Activated CD4-positive, CD25-positive, alpha-beta regulatory T cell treated with anti-CD3 and anti-CD28 coated beads, Interleukin-2, amount 50 U/mL, for 16 hours (primary cell): ENCODE measurements at places on chromosomes 13 and 19.

GRCh38 chr13:92739306-92739818 lies 487.2 kb upstream of the GPC6 start:
- DNase-seq = no peak

DNA sequence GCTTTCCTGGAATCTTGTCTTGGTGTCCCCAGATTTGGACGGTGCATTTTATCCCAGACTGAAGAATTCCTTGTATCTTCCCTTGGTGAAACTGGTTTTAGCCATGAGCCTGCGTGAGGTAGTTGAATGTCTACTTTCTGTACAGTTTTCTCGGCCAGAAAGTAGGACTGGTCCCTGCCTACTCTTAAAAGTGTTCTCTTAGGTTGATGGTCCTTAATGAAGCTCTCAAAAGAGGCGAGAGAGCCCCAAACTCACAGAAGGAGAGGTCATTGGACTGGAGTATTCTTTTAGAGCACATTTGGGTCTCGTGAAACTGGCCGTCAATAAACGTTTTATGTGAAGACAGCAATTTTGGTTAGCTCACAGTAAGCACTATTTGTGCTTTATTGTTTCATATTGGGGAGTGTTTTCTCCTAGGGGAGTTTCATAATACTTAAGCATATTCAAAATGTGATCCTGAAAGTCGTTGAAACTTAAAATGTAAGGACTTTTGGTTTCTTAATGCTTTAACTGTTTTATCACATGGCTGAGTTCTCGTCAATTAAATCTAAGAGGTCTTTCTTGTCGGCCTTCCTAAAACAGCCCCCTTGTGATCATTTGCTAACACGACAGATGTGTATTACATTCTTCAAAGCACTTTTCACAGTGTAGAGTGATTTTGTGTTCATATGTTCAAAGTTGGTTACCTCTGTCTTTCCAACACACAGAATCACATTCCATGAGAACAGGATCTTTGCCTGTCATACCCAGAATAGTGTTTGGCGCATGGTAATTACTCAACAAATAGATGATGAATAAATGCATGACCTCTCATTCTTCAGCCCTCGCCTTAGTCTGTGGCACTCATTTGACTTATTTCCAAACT lies 889 bp downstream of the GTF2F2 start:
- no peak for DNase-seq

DNA sequence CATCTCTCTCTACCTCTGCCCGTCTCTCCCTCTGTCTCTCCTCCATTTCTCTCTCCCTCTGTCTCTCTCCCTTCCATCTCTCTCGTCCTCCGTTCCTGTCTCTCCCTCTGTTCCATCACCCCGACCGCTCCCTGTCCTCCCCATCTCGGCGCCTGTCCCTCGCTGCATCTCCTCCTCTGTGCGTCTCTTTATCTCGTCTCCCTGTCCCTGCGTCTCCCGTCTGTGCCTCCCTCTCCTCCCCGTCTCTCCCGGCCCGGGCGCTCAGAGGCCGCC lies 4.6 kb downstream of the GRIN2D start:
- no peak for DNase-seq

DNA sequence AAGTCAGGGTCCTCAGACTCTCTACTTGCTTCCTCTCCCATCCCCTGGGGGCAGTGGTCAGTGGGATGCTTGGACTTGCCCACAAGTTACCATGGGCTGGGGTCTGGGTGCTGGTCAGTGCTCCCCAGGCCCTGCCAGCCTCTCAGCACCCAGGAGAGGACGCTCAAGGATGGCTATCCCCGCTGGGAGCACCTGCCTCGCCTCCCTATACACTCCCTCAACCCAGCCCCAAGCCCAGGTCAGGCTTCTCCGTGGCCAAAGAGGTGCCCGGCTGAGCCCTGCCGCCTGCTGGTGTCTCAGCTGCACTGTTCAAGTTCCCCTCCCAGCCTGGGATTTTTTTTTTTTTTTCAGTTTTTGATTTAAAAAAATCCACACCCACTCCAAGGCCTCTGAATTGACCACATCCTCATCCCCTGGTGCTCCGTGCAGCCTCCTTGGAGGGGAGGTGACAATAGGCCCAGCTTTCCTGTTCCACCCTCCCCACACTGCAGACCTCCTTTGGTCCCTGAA lies 10.8 kb downstream of the F2RL3 start:
- no peak for DNase-seq

- DNase-seq = no peak
These were observed 65.7 kb downstream of the CEBPG start for GRCh38 chr19:33438987-33439781.
